Regular cardiac myocyte (primary cell): ENCODE measurements at places on chromosomes 1 and 21. TPM values are rescaled to one million over a fixed set of nuclear protein-coding genes. Genes with fewer than 3 reads are reported as not detected.

Gene NTMT2
- not detected in 2 replicates for total RNA-seq

Gene TCHHL1
- not detected in 2 replicates for total RNA-seq

Gene PTPN7
- not detected in 2 replicates for total RNA-seq

Gene CHAF1B
- total RNA-seq: 1.4 and 5.8 TPM in 2 replicates

Gene LCE2A
- total RNA-seq: not detected in 2 replicates

Gene SH2D5
- 4.0 and 10.7 TPM in 2 replicates for total RNA-seq

Gene ACBD3
- 95.6 and 109 TPM in 2 replicates for total RNA-seq

Gene GPR161
- total RNA-seq: 7.9 and 11.7 TPM in 2 replicates

Gene SMG5
- total RNA-seq: 47.6 and 48.1 TPM in 2 replicates

Gene LRRN2
- total RNA-seq: not detected in 2 replicates

Gene PLCH2
- total RNA-seq: under 0.01 and 0.38 TPM in 2 replicates

Gene WNT9A
- total RNA-seq: 0.28 and 0.38 TPM in 2 replicates

Gene NRDC
- 76.4 and 121 TPM in 2 replicates for total RNA-seq

Gene SFN
- 0.56 and 2.7 TPM in 2 replicates for total RNA-seq

Gene SH2D2A
- total RNA-seq: 0.28 and 1.2 TPM in 2 replicates

Gene SLAMF6
- not detected in 2 replicates for total RNA-seq

Gene SLFNL1
- total RNA-seq: under 0.01 and 0.28 TPM in 2 replicates

Gene SLC26A9
- total RNA-seq: not detected in 2 replicates

Gene RGS4
- total RNA-seq: 919 and 1,715 TPM in 2 replicates

Gene NCMAP
- not detected in 2 replicates for total RNA-seq

Gene LCE6A
- total RNA-seq: not detected in 2 replicates

Gene IGSF5
- not detected in 2 replicates for total RNA-seq

Gene LDLRAD1
- total RNA-seq: not detected in 2 replicates

Gene ANKRD65
- under 0.01 TPM in 2 replicates for total RNA-seq

Gene RNASEL
- 10.5 and 15.2 TPM in 2 replicates for total RNA-seq

Gene FPGT
- 17.3 and 23.4 TPM in 2 replicates for total RNA-seq

Gene FCRL6
- total RNA-seq: not detected in 2 replicates

Gene OR2L8
- total RNA-seq: not detected in 2 replicates

Gene SPRR2B
- total RNA-seq: not detected in 2 replicates

Gene SLC45A1
- 1.2 and 1.4 TPM in 2 replicates for total RNA-seq

Gene GREM2
- 0.96 and 1.4 TPM in 2 replicates for total RNA-seq

Gene GPR25
- not detected in 2 replicates for total RNA-seq

Gene PGLYRP4
- not detected in 2 replicates for total RNA-seq

Gene OR2L5
- not detected in 2 replicates for total RNA-seq

Gene ZNF648
- not detected in 2 replicates for total RNA-seq

Gene BTBD8
- 2.9 and 7.6 TPM in 2 replicates for total RNA-seq

Gene RIPPLY3
- not detected in 2 replicates for total RNA-seq

Gene RGS8
- 0.28 TPM in 1 of 2 replicates, not detected in the other for total RNA-seq

Gene LCE2B
- not detected in 2 replicates for total RNA-seq

Gene ITSN1
- 59.4 and 64.8 TPM in 2 replicates for total RNA-seq

Gene FCRL5
- not detected in 2 replicates for total RNA-seq

Gene COL16A1
- total RNA-seq: 14.2 and 97.5 TPM in 2 replicates
